ENCODE measurements at places on chromosomes 6 and 20.

- DNase-seq: no peak
Observed at GRCh38 chr6:131362696-131363095, 210.3 kb upstream of the ARG1 start.

GRCh38 chr6:46925563-46926253 is 4.0 kb upstream of the ADGRF5 start:
- no peak for DNase-seq

- no peak for DNase-seq
Observed at GRCh38 chr20:40100261-40100660, 588.8 kb downstream of the MAFB start.

DNA sequence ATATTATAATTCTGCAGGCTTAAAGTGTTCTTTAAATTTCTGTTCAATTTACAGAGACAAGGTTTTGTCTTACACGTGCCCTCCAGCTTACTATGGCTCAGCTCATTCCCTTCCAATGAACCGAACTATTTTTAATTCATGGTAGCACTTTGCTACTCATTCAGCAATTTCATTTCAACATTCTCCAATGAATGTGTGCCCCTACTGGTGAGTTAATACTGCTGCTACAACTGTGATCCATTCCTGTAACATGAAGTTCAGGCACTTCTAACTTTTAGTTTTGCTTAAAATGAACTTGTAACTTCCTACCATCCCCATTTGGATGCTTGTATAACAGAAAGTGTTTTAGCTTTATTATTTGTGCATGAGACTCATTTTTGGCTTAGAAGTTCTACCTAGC is 99.7 kb downstream of the F13A1 start:
- no peak for DNase-seq

- no peak for DNase-seq
Observed at GRCh38 chr20:23235173-23236027, 115.2 kb upstream of the NXT1 start.
